ENCODE measurements at places on chromosomes 4 and X.
A peak's percentile ranks its signal among the peaks of the same experiment; 100 is the strongest.

GRCh38 chrX:144637731-144638130 lies 609.6 kb upstream of the SPANXN1 start:
- DNase-seq: no peak

DNA sequence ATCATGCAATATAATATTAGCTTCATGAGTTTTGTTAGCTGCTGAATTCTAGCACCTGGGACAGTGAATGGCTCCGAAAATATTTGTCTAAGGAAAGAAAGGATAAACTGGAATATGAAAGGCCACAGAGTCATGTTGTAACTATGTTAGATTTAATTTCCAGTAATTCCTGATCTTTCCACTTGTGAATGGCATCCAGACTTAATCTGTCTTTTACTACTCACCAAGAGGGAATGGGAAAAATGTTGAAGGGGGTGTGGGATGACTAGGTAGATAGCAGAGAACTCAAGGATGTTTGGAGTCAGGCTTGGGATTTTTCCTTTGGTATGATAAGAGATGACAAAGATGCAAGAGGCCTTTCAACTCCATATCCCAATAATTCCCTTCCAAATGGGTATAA lies 9.4 kb downstream of the ADH6 start:
- DNase-seq: no peak

DNA sequence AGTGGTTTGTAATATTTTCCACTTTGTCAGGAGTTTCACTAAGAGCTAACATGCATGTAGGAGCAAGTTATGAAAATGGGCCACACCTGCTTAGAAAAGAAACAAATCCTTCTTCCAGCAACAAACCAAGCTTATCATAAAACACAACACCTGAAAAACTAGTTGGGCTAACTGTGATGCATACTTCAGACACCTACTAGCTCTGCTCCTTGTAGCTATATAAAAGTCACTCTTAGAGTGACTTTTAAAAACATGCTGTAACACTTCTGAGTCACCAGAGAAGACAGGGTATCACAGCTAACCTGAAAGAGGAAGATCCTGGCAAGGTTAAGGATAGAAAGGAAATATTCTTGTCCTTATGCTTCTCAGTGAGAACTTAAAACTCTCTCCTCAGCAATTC lies 3.6 kb upstream of the SLAIN2 start:
- peak; percentile 55 for DNase-seq

DNA sequence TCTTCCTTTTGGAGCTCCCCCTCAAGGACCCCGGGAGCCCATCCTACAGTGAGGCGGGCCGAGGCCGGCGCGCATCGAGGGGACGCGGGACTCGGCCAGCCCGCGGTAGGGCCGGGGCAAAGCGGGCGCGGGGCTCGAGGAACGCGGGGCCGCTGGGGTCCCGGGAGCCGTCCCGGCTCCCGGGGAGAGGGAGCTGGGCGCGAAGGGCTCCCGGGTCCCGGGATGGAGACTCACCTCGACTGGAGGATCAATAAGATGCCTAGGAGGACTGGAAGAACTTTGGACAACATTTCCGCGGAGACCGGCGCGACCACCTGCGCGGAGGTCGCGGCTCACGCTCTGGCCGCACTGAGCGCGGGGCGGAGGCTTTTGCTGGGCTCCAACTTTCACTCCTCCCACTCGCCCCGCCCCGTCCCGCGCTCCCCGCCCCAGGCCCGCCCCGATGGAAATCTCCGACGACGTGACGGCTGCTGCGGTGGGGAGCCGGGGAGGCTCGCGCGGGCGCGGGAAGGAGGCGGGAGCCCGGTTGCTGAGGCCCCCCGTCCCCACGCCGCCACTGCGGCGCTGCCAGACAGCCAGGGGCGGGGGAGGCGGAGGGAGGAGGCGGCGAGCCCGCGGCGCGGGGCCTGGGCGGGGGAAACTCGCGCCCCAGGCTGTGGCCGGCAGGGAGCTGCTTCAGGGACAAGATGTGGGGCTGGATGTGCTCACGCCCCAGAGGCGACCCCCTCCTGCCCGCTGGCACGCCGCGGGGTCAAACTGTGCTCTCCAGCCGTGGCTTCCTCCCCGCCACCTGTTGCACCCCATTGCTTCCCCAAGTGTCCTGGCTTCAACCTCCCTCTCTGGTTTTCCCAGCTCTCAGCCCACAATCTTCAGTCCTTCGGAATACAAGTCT lies at the start of gene GABRE:
TSS of gene GABRE (minus strand) at position 341 of the 892 bp plus-strand sequence. CDS start at position 290, 51 bp downstream.
- DNase-seq: no peak

DNA sequence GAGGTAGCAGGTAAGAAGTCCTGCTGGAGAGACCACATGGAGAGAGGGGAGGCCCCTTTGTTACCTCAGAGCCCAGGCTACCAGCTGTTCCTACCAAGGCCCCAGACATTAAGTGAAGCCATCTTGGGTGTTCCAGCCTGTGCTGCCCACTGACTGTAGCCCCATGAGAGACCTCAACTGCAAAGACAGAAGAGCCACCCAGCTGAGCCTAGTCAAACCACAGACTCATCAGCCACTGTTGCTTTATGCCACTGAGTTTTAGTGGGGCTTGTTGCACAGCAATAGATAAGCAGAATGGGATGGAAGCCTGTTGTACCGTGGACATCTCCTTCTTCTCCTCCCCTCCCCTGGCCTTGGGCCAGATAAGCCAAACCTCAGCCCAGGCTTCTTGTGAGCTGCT lies 83.9 kb downstream of the ADRA2C start:
- DNase-seq: no peak

DNA sequence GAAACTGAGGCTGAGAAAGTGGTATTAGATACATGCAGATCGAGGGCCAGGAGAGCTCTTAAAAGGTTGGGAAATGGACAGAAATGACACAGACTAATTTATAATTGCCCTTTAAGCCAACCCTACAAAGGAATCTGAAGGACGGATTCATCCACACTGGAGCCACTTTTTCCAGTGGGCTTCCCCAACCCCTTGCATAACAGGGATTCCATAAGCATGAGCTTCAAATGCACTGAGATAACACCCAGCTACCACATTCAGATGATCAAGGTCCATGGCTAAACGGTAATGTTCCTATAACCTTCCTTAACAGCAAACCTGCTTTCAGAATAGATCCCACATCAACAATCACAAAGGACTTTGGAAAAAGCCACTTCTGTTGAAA lies 34.2 kb downstream of the PLAC1 start:
- no peak for DNase-seq

DNA sequence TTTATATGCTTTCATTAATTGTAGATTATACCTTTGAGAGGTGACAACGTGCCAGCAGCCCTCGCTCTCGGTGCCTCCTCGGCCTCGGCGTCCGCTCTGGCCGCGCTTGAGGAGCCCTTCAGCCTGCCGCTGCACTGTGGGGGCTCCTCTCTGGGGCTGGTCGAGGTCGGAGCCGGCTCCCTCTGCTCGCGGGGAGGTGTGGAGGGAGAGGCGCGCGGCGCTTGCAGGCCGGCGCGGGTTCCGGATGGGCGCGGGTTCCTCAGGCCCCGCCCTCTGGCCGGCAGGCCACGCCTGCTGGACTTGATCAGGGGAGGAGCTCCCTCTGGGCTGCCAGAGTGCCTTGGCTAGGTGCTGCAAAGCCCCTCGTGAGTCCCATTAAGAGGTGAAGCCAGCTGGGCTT lies 321.1 kb upstream of the PCDH18 start:
- no peak for DNase-seq

GRCh38 chr4:147778942-147779341 lies 47.1 kb downstream of the ARHGAP10 start:
- no peak for DNase-seq

DNA sequence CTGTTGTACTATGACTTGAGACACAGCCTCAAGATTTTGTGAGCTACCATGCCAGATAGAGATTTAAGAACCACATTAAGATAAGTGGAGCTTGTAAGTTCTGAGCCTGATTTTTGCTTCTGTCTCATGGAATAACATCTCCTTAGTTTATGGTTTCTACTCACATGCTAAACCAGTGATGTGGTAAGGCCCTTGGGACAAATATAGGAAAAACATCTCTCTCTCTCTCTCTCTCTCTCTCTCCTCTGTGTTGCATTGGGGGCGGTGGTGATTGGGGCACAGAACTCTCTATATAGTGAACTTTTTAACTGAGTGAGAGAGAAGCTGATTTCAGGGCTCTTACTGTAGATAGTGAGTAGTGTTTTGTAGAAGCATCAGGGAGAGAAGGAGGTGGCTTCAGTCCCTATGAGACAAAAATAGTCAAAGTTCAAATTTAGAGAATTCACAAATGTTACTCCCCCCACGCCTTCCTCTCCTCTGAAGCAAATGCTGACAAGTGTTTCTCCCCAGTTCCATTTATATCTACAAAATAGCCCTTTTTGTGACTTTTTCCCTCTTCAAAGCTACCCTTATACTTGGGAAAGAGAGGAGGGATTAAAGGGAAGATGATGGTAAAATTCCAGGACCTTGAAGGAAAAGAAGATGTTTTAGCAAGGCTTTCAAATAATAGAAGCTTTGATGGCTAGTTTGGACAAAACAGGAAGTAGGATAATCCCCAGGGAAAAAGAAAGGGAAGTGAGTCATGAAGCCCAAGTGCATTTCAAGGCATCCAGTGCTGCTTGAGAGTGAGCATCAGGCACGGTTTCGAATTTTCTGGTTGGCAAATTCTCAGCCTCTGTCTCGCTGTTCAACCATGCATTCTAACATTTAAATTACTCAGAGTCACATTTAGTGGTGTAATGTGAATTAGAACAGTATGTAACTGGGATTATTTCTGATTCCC lies 134.3 kb upstream of the AP1S2 start:
- peak; percentile 43 for DNase-seq

- DNase-seq: no peak
Observed at GRCh38 chrX:22534643-22535042, 261.9 kb downstream of the CBLL2 start.

DNA sequence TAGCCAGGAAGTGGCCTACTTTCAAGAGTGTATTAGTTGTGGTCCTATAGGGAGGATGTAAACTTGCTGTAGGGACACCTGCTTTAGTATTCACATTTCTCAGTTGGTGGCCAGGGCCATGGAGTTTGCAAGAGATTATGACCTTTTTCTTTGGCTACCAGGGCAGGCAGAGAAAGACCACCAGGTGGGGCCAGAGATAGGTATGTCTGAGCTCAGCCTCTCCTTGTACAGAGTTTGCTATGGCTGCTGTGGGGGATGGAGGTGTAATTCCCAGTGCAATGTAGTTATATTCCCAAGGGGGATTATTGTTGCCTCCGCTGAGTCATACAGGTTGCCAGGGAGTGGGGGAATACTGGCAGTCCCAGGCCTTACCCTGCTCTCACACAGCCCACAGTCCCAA lies 26.3 kb upstream of the DACH2 start:
- DNase-seq: no peak

DNA sequence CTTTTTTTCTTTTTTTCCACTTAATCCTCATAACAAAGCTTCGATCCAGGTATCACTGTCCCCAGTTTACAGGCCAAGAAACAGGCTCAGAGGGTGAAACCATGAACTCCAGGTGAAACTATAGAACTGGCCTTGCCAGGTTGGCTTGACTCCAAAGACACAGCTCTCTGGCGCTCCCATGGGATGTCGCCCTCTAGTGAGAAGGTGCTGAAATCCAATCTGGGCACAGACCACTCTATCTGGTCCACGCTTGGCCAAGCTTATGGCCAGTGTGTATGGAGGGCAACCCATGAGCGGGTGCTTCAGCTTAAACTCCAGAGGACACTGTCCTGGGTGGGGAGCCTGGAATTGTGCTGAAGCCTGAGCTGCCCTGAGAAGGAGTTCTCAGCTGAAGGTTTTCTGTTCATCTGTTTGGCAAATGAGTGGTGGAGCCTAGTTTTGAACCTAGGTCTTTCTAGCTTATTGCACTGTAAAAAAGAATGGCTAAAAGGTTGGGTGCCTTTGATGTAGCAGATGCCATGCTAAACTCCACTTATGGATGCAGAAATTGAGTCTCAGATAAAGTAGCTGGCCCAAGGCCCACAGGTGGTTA lies 70.5 kb downstream of the SEL1L3 start:
- no peak for DNase-seq

- DNase-seq: no peak
Observed at GRCh38 chrX:19728915-19729314, 158.5 kb downstream of the SH3KBP1 start.

DNA sequence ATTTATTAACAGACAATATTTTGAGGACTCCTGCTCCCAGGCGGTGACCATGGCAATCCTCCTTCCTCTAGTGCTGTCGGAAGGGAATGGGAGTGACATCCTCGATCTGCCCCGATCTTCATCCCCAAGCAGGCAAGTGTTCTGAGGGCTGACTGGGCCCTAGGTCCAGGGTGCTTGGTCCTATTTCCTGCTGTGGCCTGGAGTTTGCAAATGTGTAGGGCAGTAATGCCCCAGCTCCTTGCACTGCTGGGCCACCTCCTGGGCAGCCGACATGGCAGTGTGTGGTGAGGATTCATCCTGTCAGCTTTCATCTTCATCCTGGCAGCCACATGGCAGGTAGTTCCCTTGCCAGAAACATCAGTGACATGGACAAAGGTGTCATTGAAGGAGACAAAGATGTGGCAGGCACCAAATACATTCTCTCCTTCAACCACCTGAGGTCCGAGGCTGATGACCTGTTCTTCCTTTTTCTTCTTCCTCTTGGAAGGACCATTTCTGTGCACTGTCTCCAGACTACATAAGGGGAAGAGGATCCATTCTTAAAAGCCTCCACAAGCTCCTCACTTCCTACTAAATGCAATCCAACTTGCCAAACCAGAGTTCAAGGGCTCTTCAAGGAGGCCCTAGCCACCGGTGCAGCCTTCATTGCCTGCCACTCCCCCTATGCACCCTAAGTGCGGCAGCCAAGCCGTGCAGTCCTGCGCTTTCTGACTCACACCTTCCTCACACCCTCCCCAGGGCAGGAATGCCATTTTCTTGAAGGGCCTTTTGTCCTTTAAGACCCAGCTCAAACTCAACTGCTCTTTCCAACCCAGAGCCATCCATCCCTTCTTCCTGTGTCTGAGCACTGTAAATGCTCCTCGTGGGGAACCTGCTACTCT lies 65.7 kb downstream of the TMEM154 start:
- no peak for DNase-seq

DNA sequence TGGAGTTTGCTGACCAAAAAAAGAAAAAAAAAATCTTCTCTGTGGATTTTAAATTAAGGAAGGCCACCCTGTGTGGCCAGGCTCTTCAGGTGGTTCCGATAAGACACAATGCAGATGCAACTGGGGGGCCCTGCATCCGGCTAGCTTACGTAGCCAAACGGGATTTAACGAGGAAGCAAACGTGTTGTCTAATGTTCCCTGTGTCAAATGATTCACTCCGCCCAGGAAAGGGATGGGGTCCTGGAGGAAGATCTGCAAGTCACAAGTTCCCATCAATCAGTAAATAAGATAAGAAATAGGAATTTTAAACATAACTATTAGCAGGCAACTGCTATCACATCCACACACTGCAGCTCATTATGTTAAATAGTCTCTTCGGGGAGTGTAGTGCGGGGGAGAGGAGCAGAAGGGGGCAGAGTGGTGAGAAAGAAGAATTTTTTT lies 216.4 kb upstream of the GYPA start:
- DNase-seq: no peak

GRCh38 chr4:90281541-90282355 lies 154.6 kb downstream of the CCSER1 start:
- no peak for DNase-seq

DNA sequence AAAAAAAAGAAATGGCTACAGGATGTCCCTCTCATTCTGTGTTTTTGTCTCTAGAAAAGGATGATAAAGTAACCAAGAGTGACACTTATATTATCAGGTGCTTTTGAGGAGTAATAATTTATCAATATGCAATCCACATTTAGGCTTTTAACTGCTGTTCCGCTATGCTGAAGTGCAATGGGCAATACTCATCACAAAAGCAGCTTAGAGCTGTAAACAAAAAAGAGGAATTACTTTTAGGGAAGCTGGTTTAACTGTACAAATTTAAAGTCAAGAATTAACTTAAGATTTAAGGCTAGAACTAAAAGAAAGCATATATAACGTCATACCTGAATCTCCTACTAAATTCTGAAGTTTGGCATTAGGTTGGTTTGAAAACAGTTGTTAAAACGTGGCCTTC lies 93.5 kb upstream of the DDX3X start:
- peak; percentile 47 for DNase-seq

GRCh38 chr4:1834047-1834775 lies 21.7 kb downstream of the LETM1 start:
- DNase-seq: no peak
